Head of caudate nucleus (tissue), 42 donors: ENCODE measurements at places on chromosomes 1 and 21.
A peak's percentile ranks its signal among the peaks of the same experiment; 100 is the strongest.

GRCh38 chr1:33377013-33377412 lies 53.9 kb downstream of the PHC2 start:
- DNase-seq: no peak

DNA sequence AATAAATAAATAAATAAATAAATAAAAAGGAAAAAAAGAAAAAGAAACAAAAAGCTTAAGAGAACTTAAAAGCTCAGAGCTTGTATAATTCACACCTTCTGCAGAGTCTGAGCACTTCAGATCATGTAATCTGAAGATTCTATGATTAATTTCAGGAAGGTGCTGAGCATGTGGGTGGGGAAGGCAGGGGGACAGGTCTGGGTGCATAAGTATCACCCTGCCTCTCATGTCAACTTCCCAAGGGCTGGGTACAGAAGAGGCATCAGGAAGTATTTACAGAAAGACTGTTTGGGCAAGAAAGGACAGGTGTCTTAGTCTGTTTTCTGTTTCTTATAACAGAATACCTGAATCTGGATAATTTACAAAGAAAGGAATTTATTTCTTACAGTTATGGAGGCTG lies 20.4 kb upstream of the PADI2 start:
- no peak for DNase-seq

DNA sequence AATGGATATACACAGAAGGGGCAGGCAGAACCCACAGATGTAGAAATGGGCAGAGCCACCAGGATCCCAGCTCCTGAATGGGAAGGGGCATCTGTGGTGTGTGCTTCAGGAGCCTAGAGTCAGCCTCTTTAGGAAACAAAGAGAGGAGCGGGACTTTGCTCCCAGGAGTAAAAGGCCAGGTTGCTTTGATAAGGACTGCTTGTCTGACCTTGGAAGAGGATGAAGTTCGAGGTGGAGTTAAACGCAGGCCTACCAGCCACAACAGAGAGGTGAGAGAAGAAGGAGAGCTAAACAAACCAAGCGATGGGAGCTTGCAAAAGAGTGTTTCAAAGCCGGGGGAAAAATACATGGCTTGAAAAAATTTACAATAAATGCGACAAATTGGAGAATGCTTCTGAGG lies 49.9 kb upstream of the TMPRSS2 start:
- DNase-seq: no peak

DNA sequence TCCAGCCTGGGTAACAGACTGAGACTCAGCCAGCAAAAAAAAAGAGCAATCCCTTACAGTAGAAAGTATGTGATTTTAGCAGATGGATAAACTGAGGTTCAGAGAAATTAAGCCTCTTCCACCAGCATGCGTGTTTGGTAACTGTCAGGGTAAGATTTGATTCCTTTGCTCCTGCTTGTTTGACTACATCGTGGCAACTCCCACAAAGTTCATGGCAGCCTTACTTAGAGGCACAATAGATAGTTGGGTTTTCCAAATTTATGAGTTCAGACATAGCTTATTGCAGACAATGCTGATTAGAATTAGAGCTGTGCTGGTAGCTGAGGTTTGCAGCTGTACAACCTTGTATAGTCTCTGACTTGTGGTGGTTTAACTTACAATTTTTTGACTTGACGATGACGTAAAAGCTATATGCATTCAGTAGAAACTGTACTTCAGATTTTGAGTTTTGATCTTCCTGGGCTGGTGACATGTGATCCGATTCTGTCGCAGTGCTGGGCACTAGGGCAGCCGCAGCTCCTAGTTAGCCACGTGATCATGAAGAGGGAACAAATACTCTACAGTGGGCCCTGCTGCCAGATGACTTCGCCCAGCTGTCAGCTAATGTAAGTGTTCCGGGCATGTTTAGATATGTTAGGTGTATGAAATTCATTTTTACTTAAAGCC lies 167.8 kb downstream of the DHRS3 start:
- peak; percentile 58 for DNase-seq

DNA sequence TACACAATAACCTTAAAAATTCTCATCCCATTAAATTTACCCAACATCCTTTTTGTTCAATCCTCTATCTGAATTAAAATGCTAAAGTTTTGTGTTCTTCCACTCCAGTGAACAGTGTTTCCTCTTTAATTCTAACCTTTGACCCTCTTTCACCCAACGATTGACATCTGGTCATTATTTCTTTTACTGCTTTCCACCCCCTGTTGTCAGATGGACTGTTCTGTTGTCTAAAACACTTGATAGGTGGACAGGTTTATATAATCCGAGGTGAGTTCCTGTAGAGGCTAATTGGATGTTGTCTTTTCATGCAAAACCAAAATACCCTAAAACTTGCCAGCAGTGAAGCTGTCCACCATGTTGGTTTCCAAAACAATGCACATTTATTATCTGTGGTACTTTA lies 73.4 kb upstream of the SERTAD4 start:
- no peak for DNase-seq

GRCh38 chr1:235077571-235078479 lies 50.8 kb downstream of the TOMM20 start:
- no peak for DNase-seq

DNA sequence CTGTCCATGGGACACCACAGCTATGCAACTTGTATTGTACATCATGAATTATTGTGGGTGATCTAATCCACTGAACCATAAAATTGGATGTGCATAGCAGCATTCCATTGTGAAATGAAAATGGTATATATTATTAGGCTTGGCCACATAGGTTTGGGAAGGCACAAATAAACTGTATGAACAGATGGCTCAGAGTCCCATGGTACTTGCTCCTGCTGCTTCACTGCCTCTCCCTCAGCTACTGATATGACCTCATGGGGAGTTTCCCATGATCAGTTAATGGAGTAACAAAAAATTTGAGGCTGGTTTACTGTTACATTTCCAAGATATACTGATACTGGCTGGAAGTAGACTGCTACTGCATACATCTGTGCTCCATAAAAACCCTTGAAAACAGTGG lies 152.7 kb upstream of the NEGR1 start:
- no peak for DNase-seq

DNA sequence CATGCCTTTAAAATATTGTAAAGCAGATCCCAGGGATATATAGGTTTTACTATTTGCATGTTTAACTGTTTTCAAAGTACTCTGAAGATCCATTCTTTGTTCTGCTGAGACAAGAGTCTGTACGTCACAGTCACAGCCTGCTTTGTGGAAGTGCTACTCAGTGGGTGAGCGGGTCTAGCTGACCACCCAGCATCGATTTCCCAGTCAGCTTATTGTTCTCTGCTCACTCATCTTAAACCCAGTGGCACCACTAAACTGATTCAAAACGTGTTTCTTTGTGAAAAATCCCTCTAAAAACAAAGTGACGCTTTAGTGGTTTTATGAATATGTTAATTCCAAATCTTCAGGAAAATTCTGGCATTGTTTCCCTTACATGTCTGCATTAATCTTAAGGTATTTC lies 12.4 kb downstream of the PLPP3 start:
- no peak for DNase-seq

DNA sequence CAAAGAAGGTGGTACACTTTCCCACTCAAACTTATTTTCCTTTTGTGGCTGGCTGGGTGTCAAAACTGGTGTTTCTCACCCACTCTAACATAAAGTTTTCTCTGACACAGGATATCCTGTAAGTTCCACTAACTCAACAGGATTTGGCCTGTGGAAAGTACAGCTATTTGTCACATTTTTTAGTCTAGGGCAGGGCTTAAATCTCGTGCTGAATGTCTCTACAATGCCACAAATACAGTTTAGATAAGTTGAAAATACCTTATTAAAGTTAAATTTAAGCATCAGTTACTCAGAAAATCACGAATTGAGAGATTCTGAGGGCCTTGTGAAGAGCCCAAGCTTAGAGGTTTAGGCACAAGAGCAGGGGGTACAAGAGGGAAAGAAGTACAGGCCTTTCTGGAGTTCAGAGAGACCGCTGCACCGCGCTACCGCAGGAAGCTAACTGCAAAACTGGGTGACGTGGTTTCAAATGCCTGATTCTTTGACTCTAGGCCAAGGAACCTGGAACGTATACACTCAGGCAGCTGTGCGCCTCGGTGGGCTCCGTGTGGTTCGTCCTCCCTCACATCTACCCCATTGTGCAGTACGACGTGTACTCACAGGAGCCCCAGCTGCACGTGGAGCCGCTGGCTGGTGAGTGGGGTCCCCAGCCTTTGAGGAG lies 23.4 kb upstream of the PWP2 start:
- DNase-seq: no peak

- DNase-seq: no peak
Measured at GRCh38 chr1:215595231-215595630, 28.1 kb downstream of the KCTD3 start.

- DNase-seq: no peak
Measured at GRCh38 chr1:169117014-169117413, 10.5 kb downstream of the ATP1B1 start.

DNA sequence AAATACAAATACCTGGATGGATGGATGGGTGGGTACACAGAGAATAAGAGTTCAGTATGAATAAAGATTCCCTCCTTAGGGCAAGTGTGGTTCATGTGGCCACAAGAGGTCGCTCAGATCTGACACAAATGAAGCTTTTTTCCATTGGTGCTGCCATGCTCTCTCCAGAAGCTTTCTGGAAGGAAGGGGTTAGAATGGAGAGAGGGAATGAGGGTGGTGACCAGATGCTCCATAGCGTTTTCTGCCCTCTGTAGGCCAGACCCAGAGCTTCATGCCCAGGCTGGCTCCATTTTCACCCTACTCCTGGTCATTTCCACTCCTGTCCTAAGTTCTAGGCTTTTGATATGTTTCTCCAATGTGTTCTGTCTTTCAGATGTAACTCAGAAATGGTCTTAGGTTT lies 3.3 kb upstream of the FCRL6 start:
- DNase-seq: peak; percentile 59

GRCh38 chr1:178672434-178672833 lies 52.6 kb upstream of the RALGPS2 start:
- DNase-seq: no peak

- DNase-seq: no peak
Measured at GRCh38 chr1:223748405-223748772, 36.0 kb downstream of the CAPN2 start.

DNA sequence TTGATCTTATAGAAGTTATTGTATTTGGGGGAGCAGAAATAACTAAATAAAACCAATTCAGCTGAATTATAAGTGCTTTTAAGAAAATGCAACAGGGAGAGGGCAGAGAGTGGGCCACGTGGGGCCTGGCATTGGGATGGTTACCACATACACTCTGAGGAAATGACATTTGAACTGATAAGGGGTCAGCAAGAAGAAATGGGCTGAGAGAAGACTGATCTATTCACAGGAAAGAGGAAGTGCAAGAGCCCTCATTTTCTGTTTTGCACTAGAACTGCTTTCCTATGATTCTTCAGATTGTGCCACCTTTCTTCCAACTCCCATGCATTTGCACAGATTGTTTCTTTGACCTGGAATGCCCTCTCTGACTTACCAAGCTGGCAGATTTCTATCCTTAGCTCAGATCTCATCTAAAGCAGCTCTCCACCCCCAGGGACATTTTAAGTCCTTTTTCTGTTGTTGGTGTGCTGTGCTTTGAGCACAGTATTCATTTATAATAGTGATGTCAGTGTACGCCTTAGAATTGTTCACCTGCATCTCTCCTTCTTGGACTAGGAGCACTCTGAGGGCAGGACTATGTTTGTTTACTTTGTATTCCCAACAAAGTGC lies 115.9 kb downstream of the FGGY start:
- DNase-seq: no peak

- no peak for DNase-seq
Measured at GRCh38 chr1:178086294-178086693, 7.6 kb upstream of the RASAL2 start.

- no peak for DNase-seq
Measured at GRCh38 chr21:40881767-40882166, 34.8 kb upstream of the DSCAM start.

GRCh38 chr1:73800376-73800775 lies 397.6 kb downstream of the LRRIQ3 start:
- DNase-seq: no peak

DNA sequence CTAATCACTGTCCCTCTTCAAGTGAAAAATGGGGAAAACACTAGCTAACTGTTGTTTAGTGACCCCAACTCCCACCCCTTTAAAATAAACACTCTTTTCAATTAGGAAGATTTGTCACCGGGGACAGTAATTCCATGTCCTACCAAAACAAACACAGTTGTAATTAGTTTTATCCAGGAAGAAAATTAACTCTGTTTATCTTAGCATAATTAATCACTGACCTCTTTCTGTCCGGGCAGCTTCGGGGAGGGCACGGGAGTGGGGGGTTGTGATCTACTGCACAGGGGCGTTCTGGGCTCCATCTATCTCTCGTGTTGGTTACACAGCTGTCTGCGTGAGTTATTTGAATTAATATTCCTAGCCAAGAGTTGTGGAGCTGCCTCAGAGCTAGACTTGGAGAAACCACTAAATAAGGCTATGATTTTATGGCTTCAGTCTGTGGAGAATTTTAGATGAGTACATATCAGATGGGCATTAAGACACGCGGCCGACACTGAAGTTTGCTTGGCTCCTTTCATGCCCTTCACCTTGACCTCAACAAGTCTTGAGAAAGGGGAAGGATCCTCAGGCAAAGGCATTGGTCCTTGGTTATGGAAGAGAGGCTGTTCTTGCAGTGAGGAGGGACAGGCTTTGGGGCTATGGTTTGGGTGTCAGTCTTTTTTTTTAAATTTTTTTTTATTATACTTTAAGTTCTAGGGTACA lies 102.0 kb upstream of the TRABD2B start:
- no peak for DNase-seq

GRCh38 chr1:12049616-12050015 lies 13.5 kb upstream of the TNFRSF8 start:
- DNase-seq: no peak

- DNase-seq: no peak
Measured at GRCh38 chr1:174032671-174033222, 10.6 kb upstream of the RC3H1 start.

GRCh38 chr1:90729504-90730242 lies 12.6 kb upstream of the BARHL2 start:
- DNase-seq: no peak

- DNase-seq: no peak
Measured at GRCh38 chr21:17690078-17690494, 77.4 kb upstream of the BTG3 start.

DNA sequence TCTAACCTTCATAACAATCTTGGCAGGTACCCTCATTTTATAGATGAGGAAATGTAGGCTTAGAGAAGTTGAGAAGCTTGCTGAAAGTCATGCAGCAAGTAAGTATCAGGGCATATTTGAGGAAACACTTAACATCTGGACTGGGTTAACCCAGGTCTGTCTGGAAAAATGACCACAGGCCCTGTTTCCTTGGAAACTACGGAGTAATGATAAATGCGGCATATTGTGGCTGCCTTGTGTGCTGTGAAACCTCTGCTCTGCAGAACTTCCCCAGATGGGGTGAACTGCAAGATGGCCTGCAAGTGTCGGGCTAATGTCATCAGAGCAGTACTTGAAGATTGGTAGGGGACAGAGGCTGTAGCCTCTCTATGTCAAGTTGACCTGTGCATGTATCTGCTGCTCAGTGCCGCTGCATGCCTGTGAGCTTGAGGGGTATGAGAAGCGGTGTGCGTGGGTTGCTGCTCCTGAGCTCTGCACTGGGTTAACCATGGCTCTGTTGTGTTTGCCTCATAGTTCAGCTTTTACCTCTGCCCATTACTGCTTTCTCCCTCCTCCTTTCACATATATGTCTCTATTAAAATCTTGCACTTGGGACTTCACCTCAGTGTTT lies 83.1 kb downstream of the WDR3 start:
- no peak for DNase-seq
